ENCODE measurements at places on chromosomes 3 and 15. TPM values are rescaled to one million over a fixed set of nuclear protein-coding genes. Genes with fewer than 3 reads are reported as not detected.

Gene PLA2G4B
- polyA plus RNA-seq: 11.9 TPM

Gene RTP3
- not detected for polyA plus RNA-seq

Gene FOXB1
- polyA plus RNA-seq: not detected

Gene LMOD3
- polyA plus RNA-seq: not detected

Gene GOLGA8H
- polyA plus RNA-seq: 0.91 TPM

Gene CD80
- 0.37 TPM for polyA plus RNA-seq

Gene ARPIN
- 30.5 TPM for polyA plus RNA-seq

Gene GOLGA8N
- polyA plus RNA-seq: 22.4 TPM

Gene KNG1
- 107 TPM for polyA plus RNA-seq

Gene ASB14
- 0.78 TPM for polyA plus RNA-seq

Gene ZDHHC19
- polyA plus RNA-seq: not detected

Gene PRR20G
- not detected for polyA plus RNA-seq

Gene CYP11A1
- 1.1 TPM for polyA plus RNA-seq

Gene BCL2A1
- 0.21 TPM for polyA plus RNA-seq
